ENCODE measurements at places on chromosomes 7 and 10.

DNA sequence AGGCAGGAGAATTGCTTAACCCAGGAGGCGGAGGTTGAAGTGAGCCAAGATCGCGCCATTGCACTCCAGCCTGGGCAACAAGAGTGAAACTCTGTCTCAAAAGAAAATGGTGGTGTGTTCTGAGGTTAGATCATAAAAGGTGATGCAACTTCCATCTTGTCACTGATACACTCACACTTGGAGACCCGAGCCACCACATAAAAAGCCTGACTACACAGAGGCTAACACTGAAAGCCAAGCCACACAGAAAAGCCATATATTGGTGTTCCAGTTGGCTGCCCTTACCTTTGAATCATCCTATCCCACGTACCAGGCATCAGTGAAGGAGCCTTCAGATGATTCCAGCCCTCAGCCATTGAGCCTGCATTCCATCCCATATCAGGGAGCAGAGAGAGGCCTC lies 4.0 kb downstream of the MORN4 start:
- DNase-seq, result peak; percentile 28

- peak; percentile 62 for DNase-seq
These were observed 19.1 kb upstream of the ARMS2 start for GRCh38 chr10:122435212-122435827.

- no peak for DNase-seq
These were observed 50.4 kb downstream of the ADRA2A start for GRCh38 chr10:111127081-111127848.

DNA sequence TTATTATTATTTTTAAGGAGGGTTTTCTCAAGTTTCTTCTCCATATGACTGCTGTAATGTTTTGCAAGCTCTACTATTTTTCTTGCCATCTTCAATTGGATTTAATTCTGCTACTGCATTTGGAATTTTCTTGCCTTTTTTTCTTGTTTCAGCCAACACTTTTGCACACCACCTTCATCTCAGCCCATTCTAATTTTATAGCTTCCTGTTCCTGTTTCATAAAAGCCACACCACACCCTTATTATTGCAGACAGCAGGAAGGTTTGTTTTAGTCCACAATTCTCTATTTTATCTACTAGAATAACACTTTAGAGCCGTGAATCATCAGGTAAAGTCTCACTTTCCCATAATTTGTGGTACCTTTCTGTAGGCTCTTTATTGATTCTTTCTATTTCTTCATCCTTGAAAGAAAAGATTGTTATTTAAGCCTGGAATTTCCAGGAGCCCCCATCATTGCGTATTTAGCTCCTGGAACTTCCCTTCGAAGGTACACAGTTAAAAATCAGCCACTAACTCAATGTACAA lies 209.3 kb upstream of the TBX20 start:
- no peak for DNase-seq

- DNase-seq, result no peak
These were observed 388.5 kb downstream of the DPP6 start for GRCh38 chr7:154440651-154441050.

DNA sequence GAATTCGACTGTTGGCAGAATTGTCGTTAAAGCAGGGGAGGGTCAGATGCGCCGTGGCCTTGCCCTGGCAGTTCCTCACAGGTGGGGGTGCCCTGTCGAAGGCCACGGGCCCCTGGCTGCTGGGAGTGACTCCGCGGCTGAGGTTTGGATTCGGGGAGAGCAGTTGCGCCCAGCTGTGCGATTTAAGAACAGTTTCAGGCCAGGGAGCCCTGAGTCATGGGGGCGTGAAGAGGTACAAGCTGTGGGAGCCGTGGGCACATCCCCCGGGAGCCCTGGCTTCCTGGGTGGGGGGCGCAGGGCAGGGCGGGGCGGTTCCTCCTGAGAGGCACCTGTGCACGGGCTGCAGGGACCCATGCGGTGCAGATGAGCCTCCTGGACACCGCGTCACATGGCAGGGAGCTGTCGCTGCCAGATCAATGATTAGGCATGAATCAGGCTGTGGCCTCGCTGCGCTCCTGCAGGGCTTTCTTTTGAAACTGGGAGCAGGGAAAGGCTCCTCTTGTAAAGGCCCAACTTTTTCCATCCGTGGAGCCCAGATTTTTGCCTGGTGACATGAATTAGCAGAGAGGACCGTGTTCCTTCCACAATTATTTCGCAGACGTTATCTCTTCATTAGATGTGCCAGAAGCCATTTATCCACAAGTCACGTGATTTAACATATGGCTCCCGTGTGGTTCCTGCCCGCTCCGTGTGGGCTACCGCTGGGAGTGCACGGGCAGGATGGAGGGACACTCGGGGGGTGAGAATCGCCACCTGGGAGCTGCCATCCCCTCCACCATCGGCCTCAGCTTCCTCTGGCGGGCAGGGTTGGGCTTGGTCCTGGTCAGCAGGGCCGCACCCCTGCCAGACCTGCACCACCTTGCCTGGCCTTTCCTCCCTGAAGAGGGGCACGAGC lies 918 bp downstream of the PWWP2B start:
- DNase-seq, result peak; percentile 51

- DNase-seq, result no peak
These were observed 96.8 kb downstream of the SPAG6 start for GRCh38 chr10:22442063-22442462.

DNA sequence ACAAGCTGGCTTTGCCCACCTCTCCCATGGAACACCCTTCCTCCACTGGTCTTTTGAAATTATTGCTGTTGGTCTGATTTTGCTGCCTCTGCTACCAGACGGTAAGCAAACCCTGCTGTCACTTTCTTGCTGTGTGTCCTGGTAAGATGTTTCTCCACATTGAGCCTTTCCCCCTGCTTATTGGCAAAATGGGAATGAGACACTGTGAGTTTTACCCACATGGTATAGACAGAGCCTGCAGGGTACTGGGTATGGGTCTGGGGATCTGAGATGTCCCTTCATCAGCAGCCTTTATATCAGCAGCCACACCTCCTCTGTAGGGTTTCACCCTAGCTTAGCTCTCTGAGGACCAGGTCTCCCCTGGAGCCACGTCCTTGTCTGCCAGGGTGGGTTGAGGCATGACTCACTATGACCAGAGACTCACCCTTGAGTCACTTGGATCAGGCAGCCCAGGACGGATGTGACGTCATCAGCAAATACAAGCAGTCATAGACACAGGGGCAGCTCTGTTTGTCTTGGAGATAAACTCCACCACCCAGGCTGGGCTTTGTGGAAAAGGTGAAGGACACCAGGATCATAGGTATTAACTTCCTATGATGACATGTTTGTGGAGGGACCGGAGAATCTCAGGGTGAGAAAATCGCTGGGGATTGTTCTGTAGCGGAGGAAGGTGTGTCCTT lies 17.9 kb upstream of the BAIAP2L1 start:
- DNase-seq, result peak; percentile 94

GRCh38 chr10:130418731-130419130 lies 282.5 kb downstream of the GLRX3 start:
- DNase-seq, result no peak

DNA sequence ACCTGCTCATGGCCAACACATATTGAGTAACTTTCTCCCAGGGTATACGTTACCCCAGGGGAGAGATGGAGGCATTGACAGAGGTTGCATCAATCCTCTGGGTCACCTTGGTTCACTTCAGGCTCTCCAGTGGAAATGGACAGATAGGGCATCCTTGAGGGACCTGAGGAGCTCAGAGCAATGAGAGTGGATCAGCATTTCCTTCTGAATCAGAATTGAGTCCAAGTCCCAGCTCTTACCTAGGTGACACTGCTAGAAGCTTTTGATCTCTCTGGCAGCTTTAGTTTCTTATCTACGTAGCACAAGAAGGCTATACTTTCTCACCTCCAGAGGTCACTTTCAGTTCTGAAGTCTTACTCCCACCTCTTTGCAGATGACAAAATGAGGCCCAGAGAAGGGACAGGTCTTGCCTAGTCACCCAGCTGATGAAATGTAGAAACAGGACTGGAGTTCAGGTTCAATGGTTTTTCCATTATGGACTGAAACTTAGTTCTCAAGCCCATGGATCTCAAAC lies 35.2 kb downstream of the PANK1 start:
- no peak for DNase-seq

DNA sequence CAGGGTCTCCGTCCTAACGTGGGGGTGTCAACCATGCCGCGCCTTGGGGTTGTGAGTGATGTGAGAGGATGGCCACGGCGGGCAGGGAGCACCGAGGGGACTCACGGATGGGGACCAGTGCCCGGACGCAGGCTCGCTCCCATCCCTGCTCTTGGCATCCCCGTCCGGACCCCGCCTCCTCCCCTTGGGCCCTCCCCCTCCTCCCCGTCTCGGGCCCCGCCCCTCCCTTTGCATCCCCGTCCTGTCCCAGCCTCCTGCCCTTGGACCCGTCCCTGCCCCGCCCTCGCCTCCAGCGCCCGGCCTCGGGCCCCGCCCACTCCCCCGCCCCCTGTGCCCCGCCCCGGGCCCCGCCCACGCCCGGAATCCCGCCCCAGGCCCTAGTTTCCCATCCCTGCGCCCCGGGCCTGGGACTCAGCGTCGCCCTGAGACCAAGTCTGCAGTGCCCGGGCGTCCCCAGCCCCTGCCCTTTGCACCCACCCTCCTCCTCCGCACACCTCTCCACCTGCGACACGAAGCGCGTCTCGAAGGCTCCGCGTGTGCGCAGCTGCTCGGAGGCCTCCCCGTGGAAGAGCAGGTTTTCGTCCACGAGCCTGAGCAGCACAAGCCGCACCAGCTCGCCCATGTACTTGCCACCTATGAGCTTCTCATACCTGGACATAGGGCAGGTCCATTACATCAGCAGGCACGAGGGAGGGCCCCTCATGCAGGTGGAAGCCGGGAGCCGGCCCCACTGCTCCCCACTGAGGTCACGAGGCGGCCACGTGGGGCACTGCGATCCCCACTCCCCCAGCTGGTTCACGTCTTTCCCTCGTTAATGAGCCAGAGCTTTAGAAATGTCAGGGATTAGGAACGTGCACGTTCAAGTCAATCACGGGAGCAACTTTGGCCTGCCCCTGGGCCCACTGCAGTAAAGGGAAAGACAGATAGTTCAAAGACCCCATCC lies 5.1 kb upstream of the MYL7 start:
- DNase-seq, result peak; percentile 68

- no peak for DNase-seq
These were observed 1.4 kb upstream of the GDF2 start for GRCh38 chr10:47320812-47321211.

- DNase-seq, result no peak
These were observed 37.0 kb downstream of the SEC61G start for GRCh38 chr7:54722026-54722425.

DNA sequence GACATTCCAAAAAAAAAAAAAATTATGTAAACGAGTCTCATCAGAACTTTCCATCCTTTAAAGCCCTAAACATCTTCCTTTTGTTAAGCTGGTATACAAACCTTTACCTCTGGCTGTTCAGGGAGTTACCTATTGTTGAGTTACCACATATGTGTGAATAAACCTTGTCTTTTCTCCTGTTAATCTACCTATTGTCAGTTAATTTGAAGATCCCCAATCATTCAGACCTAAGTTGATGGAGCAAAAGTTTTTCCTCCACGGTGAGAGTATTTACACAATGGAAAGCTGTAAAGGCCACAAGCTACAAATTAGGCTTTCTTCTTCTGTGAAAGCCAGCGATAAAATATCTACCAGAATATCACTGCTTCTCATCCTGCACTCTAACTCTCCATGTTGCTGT lies 80.3 kb downstream of the SKAP2 start:
- no peak for DNase-seq

DNA sequence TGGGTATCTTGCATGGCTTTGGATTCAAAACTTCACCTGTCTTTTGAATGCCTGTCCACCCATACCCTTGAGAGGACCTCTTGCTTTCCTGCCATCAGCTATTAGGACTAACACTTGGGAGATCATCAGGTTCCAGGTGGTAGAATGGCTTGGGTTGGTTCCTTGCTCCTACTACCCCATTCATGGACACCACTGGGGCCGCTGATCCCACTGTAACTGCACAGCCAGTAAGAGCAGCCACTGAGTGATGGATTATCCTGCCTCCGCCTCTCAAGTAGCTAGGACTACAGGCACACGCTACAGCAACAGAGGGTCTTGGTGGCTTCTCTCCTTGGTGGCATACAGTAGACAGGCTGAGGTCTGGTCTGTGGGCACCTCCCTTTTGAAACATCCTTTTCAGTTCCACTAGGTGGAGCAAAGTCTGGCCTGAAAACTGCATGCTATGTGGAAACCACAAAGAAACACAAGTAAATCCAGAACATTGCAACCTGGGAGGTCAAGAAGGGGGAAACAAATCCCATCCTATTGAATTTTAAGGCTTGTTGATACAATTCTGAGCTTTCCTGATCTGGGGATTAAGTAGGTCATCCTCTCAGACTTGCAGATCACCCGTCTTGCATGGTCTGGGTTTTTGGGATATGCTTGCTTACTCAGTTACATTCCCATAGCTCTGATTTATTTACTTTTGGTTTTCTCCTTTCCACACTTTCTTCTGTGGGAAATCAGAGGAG lies 9.4 kb downstream of the WBP1L start:
- peak; percentile 50 for DNase-seq

- no peak for DNase-seq
These were observed 1239.7 kb downstream of the GATA3 start for GRCh38 chr10:9294132-9294663.

DNA sequence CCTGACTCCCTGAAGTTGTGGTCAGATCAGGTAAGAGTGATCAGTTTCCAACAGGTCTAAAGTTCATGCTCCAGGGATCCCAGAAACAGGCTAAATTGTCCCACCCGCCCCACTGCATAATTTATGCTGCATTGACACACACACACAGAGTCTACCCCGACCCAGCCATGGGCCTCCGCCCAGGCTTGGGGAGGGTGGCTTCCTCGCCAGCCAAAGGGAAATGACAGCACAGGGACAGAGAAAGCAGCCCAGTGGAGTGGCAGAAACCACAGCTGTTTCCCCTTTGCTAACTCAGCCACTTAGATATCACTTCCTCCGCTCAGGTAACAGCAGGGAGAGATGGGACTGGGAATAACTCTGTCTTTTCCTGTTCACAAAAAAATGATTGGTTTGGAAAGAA lies 9.4 kb downstream of the SH3PXD2A start:
- DNase-seq, result no peak

GRCh38 chr7:43693687-43694398 lies 35.5 kb downstream of the COA1 start:
- DNase-seq, result peak; percentile 68

DNA sequence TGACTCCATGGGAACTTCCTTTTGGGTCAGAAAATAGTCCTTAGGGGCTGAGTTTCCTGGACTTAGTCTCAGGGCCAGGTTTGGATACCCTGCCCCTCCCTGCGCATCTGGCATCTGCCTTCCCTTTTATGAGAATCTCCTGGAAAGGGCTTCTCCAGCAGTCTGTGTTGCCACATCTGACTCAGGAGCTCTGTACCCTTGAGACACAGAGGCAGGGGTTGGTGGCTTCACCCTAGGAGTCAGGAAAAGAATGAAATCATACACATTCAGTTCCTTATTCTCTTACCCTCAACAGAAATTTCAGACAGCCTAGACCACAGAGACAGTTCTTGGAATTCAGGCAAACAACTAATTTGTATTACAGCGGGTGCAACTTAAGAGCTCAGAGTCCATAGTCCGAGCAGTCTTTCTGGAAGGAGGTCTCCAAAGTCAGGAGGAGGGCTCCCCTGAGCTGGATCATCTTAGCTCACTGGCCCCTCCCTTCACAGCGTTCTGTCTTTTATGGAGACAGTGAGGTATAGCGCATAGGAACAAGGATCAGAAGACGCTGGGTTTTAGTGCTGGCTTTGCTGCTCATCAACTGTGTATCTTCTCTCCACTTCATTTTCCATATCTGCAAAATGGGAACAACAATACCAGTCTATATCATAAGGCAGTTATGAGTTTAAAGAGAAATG lies 3.0 kb upstream of the PLAU start:
- DNase-seq, result no peak
